Breast epithelium (tissue), 4 donors: ENCODE measurements at places on chromosomes 7 and 10.

DNA sequence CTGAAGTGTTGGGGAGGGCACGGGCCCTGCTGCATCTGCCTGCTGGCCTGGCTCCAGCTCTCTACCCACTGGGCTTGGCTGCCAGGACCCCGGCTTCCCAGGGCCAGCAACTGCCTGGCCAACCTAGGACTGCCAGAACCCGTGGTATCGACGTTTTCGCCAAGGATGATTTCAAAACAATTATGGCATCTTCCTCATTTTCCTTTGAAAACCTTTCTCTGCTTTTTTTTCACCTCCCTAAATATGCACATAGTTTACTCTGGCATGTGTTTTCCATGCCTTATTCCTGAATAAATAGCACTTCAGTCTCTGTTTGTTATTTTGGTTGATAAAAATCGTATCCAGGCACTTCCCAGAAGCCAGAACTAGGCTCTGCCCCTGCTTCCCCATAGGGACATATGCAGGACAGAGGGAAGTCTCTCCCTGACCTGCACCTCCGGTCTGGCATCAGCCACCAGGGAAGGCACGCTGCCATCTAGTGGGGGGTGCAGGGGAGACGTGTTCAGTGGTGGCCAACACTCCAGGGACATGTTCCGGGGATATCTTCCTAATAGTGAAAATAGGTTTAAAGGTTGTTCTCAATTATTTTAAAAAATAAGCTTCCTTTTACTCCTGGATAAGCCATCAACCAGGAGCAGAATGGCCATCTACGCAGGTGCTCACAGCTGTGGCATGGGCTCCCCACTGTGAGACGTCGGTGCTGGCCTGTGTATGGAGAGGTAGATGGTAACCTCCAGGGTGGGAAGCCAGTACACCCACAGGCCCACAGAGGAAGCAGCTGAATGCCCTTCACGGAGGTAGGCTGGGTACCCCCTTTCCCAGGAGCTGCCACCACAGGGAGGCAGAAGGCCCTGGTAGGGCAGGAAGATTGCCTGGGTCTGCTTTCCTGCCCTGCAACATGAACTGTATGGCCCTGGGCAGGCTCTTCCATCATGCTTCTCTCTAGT, 30.7 kb upstream of the ANTXRL start:
- peak; percentile 67 for DNase-seq

DNA sequence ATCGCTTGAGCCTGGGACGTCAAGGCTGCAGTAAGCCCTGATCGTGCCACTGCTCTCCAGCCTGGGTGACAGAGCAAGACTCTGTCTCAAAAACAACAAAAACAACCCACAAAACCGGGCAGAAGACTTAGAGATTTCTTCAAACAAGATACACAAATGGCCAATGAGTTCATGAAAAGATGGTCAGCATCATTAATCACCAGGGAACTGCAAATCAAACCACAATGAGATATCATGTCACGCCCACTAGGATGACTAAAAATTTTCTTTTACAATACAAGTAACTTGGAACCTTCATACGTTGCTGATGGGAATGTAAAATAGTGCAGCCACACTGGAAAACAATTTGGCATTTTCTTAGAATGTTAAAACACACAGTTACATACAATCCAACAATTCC, 77.3 kb upstream of the GRID1 start:
- DNase-seq = no peak

DNA sequence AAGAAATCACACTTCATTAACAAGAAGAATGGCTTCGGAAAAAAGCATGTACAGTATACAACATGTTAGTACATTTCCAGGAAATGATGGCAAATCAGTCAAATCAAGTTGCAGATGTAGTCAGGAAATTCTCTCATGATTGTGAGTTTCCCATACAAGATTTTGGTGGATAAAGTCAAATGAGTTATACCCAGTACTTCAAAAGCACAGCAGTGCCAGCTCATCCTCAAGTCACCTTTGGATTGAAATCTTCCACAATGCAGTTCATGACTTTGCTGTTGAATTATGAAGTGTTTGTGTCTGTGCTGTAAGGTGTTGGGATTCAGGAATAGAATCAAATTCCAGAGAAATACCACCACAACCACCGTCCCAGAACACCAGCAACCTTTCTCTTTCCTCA, 301.3 kb upstream of the BMPER start:
- no peak for DNase-seq

DNA sequence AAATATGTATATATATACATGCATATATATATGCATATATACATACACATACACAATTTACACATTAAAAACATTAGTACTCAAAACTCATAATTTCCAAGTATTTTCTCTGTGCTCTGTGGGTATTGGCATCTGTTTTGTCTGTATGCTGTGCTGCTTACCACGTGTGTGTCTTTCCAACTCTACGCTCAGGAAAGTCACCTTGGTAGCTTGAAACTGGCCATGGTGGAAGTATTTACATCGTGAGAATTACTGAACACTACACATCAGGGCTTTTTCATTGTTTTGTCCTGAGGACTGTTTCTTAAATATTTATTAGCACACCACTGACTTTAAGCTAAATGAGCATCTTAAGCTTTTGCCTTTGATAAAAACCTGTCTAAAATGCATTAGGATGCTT, 79.6 kb downstream of the CREM start:
- DNase-seq = no peak

- DNase-seq = no peak
Measured at GRCh38 chr7:100075418-100075817, 6.1 kb downstream of the ZNF3 start.

DNA sequence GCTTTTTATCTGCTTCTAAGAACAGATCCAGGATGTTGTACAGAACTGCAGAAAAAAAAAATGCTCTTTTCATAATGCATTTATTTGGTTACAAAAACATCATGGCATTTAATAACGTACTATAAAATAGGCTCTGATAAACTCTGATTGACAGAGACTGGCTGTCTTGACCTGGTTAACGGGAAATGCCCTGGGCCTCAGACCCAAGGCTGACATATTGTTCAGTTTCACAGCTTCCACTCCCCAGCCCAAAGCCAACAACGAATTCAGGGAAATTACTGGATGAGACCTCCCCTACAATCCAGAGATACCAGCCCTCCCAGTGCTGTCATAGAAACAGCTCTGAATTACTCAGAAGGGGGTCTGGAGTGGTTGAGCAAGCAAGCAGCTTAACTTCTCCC, 260.1 kb downstream of the CREB5 start:
- DNase-seq = no peak

GRCh38 chr7:158365267-158365666, 222.4 kb downstream of the PTPRN2 start:
- no peak for DNase-seq
